Vagina (tissue), 2 donors: ENCODE measurements at places on chromosomes 4 and X.

DNA sequence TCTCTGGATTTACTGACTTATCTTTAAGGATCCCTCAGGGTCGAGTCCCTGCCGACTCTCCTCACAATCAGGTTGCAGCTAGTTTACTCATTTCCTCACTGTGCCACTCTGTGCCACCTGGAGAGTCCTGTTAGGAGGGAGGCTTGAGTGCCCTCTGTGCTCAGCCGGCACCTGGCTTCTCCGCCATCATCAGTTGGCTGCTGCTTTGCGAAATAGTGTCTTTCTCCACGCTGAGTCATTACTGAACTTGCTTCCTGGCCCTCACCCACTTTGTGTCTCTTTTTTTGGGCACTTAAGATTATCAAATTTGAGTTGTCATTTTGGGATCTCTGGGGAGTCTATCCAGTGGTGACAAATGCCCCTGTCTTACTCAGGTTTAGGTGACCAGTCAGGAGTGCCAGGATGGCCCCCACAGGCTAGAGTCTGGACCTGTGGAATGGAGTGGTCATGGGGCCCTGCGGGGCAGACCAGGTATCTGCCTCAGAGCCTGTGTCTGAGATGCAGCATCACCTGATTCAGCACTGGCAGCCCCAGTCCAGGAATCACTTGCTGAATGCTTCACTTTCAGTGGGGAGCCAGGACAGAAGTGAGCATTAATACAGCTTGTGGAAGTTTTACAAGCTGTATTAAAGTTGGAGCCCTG, 37.7 kb downstream of the JADE1 start:
- no peak for DNase-seq

GRCh38 chr4:147779451-147779850, 47.6 kb downstream of the ARHGAP10 start:
- DNase-seq, result no peak

- DNase-seq, result no peak
Observed at GRCh38 chr4:41160012-41160789, 54.1 kb downstream of the APBB2 start.

DNA sequence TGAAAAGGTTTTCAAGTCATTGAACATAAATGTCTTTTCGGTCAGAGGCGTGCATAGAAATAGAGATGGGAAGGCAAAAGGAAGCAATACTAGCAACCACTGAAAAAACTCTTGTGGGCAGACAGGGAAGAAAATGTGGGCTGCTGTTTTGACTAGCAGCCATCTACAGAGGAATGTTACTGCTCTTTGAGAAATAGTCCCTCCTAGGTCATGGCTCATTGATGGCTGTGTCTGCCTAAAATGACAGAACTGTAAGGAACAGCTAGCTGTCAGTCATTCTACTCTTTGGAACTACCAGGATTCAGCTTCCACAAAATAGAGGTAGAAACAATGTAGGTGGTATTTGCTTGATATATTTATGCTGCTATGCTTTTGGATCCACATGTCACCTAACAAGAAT, 26.9 kb upstream of the TMPRSS11B start:
- DNase-seq, result no peak
